Astrocyte (in vitro differentiated cells and primary cell): ENCODE measurements at places on chromosomes 16 and 17. TPM values are rescaled to one million over a fixed set of nuclear protein-coding genes. Genes with fewer than 3 reads are reported as not detected.

GRCh38 chr16:67954421-67955196 is 10.7 kb upstream of the LCAT start:
- DNase-seq = no peak

Gene ABI3
- 0.31 and 0.77 TPM in 2 replicates for total RNA-seq

- DNase-seq = no peak
These were observed 133.2 kb upstream of the CHMP6 start for GRCh38 chr17:80858301-80859001.

DNA sequence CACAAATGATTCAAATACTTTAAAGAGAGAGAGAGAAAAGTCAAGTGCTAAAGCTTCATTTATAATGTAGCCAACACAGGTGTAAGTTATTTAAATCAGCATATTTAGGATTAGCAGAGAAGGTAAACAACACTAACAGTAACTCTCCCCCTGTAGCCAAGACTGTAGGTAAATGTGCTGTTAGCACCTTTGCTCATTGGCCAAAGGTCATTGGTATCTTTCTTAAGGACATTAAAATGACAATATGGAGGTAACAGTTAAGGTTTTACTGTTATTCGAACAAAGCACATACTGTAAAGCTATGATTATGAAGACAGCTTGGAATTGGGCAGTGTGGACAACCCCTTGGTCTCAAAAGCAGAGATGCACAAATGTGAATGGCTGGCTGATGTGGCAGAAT is 28.7 kb downstream of the LITAFD start:
- no peak for DNase-seq

Gene CMTM2
- not detected in 2 replicates for total RNA-seq

Gene CD300LB
- total RNA-seq = not detected in 2 replicates

- DNase-seq = no peak
These were observed 53.3 kb downstream of the RNF112 start for GRCh38 chr17:19464031-19465026.

Gene HID1
- total RNA-seq = 2.5 and 2.6 TPM in 2 replicates

DNA sequence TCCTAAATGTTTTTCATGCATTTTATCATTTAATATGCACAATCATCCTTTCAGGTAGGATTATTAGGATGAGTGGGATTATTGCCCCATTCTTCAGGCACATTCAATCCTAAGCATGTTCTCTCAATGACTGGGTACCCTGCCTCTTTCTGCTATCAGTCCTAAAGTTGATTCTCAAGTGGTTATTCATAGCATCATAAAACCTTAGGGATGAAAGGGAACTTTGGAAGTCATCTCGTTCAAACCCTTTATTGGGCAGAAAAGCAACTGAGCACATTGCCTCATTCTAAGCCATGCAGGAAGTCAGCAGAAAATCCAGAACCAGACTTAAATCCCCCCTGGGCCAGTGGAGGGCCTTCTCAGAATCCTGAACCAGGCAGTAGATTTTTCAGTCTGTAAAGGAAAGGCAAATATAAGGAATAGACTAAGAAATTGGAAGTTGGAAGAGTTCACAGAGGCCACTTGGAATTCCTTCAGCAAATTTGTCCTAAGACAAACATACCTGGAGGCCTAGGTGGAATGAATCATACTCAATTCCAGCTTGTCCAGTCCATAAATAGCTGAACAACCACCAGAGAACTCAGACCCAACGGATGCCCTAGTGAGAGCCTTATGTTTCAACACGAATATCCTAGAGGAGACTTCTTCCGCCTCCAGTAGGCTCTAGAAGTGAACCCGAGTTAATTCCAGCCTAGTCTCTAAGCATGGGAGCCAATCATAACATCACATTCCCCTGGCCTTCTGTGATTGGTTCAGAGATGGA is 62.7 kb downstream of the IRX6 start:
- DNase-seq = no peak

DNA sequence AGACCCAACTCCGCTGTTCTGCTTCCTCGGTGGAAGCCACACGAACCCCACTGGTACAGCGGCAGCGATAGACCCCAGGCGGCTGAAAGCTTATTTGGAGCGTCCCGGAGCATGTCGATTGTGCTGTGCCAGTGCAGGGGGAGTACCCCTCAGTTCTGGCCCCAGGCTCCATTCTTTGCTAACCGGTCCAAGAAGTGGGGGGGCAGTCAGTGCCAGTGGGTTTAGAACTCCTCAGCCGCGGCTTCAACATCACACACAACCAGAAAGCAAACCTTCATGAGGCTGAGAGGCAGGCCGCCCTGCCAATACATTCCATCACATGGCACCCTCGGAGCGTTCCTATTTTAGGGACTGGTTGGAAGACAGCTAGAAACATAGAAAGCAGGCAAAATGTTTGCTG is 1.7 kb upstream of the MNT start:
- DNase-seq = no peak

Gene KRTAP4-9
- not detected in 2 replicates for total RNA-seq

DNA sequence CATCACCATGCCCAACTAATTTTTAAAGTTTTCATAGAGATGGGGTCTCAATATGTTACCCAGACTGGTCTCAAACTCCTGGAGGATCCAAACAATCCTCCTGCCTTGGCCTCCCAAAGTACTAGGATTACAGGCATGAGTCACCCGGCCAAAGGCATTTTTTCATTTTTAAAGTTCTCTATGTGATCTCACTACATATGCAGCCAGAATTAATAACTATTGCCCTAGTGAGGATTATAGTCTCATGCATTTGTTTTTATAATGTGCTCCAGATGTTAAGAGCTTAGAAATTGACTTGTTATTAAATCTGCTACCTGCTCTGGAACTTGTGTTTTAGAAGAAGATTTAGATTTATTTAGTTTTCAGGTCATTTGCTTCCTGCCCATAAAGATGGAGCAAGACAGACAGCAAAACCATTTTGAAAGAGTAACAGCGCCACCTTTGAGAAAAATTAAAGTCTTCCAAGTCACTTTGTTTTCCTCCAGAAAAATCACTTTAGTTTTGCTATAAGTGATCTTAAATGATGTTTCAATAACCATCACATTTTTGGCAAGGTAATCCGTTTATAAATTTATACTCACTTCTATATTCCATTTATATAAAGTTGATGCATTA is 79.5 kb downstream of the CA4 start:
- no peak for DNase-seq

DNA sequence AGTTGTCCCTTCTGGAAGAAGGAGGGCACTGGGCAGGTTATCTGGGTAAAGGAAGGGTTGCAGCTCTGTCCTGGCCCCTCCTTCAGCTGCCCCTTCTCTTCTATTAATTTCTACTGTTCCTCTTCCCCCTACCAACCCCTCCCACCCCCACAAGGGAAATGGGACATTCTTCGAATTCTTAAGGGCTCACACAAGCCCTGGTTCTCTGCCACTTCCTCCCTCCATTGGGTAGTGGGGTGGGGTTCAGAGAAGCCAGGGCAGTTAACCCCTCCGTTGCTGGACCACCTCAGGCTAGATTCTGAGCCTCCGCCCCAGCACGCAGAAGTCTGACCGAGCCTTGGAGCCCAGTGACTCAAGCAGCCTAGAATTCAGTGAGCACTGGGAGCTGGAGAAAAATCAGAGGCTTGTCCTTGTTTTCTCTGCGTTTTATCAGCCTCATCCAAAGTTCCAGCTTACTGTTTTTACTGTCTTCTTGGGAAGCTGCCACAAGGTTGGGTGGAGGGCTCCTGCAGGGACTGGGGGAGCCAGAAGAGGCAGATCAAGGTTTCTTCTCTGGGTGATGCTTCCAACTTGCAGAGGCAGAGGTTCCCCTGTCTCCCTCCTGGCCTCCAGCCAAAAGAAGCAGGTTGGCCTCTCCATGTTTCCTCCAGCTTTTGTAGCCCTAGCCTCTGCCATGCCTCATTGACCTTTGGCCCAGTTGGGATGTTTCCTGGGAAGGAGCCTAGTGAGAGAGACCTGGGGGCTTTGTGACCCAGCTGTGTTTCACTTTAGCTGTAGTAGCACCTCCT is 10.2 kb downstream of the LASP1 start:
- DNase-seq = peak; percentile 77

GRCh38 chr17:47251421-47251940 is 2.1 kb upstream of the ITGB3 start:
- no peak for DNase-seq
